ENCODE measurements at places on chromosomes 4 and X.

- DNase-seq: no peak
Measured at GRCh38 chrX:46703980-46704379, 54.9 kb downstream of the SLC9A7 start.

DNA sequence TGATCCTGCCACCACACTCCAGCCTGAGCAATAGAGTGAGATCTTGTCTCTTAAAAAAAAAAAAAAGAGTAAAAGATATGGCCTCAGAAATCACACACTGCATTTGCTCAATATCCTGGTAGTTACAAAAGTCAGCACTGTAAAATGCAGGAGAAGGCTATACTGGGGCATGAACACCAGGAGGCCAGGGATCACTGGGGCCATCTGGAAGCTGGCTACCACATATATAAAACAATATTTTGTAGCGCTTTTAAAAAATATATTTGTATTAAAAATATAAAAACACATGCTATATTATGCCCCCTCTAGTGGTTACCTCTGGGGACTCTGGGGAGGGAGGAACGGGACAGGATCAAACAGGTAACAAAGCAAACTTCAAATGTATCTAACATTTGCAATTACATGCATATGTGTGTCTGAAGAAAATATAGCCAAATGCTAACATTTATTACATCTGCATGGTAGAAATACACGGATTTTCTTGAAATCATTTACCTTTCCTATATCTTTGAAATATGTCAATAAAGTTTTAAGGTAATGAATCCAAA is 4.0 kb downstream of the C4orf46 start:
- DNase-seq: peak; percentile 35

DNA sequence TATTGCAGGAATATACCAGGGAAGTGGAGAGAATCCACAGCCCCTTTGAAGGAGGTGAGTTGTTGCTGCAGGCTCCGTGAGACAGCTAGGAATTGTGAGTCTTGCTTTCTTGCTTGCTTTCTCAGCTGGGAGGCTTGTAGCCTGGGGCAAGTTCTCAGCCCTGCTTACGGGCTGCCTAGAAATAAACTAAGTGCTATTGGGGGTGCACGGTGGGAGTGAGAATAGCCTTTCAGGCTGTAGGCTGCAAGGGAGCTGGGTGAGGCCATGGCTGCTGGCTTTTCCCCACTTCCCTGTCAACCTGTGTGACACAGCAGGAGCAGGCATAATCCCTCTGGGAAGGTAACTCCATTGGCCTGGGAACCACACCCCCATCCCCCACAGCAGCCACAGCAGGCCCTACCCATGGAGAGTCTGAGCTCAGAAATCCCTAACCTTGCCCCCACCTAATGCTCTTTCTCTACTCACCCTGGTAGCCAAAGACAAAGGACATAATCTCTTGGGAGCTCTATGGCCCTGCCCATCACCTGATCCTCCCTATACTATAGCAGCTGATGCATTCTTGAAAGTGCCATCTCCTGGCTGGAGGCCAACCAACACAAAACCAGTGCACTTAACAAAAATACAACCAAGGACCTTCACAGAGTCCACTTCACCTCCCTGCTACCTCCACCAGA is 113.0 kb downstream of the MMRN1 start:
- DNase-seq: no peak

- DNase-seq: peak; percentile 58
Measured at GRCh38 chrX:24259544-24260240, 54.2 kb downstream of the SUPT20HL2 start.

GRCh38 chr4:145179281-145179860 is 1.0 kb downstream of the OTUD4 start:
- peak; percentile 85 for DNase-seq

DNA sequence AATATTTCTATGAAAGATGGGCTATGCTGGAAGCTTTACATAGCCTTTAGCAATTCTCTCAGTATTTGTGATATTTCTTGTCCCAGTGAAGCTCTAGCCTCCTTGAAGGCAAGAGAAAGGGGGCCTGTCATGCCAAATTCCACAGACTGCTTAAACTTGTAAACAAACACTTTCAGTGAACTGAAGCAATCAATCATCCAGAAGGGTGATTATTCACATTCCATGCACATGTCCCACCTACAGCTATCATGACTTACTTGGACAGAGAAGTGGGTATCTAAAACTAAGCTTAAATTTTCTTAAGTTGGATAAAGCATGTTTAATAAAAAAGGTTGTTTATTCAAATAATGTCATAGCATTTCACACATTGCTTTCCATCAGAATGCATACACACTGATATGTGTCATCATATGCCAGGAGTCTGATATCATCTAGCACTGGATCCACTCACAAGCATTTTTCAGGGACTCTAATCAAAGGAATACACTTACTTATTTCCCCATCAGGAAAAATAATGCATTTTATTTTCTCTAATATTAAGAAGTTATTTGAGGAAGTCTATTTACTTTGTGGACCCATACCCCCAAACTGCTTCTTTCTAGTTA is 1.2 kb upstream of the FSTL5 start:
- DNase-seq: no peak

DNA sequence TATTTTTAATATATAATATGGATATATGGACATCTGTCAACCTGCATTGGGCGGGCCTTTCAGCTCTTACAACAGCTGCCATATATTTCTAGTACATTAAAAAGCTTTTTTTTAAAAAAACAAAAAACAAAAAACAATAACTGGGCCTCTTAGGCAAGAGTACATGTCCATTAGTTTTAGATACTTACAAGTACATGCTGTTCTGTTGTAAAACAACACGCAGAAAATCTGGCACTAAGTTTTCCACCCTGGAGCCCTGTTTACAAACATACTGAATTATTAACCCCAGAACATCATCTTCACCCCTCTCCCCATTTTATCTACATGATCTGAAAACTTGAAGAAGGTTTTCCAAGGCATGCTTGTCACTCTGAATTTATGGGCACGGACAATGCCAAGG is 29.8 kb downstream of the RAI2 start:
- DNase-seq: no peak

DNA sequence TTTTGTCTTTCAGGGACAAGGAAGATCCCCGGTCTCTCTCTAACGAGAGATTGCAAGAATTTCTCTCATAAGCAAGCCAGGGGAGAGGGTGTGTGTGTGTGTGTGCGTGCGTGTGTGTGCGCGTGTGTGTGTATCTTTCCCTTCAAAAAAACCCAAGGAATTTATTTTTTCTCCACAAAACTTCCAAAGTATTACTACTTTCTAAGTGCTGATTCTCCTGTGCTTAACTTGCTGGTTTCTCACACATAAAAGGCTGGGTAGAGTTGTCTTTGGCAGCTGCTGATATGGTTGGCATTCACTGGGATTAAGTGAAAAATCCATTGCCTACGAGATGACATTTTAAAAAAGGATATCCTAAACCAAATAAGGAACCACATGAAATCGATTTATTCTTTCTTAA is 435.7 kb downstream of the RAPGEF2 start:
- DNase-seq: no peak

- no peak for DNase-seq
Measured at GRCh38 chr4:59655996-59656395, 1544.1 kb upstream of the ADGRL3 start.

All from activated CD4-positive, alpha-beta T cell treated with anti-CD3 and anti-CD28 coated beads, Interleukin-2, Interleukin-6, amounts not matched to agents 100 ng/mL and 50 ng/mL, durations not matched to agents 16 hours and 8 hours (primary cell).